ENCODE measurements at places on chromosomes 5 and 9.

- DNase-seq: peak; percentile 27
Measured at GRCh38 chr9:131578731-131579504, 33.6 kb downstream of the PRRT1B start.

DNA sequence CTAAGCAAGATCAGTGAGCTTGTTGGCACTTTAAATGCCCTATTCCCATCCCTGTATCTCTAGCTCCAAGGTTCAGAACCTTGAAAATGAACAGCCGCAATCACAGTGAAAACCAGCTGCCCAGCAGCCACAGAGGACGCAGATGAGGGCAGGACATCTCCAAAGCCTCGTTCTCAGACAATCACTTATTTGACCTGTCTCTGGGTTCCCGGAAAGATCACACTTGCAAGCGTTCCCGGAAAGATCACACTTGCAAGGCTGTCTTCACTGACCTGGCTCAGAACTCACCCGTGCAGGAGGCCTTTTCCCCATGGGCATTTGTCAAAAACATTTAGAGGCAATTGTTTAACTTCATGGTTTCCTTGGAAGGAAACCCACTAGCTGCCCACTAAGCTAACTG is 25.7 kb downstream of the IPPK start:
- DNase-seq: no peak

- no peak for DNase-seq
Measured at GRCh38 chr5:42982107-42982622, 58.0 kb downstream of the ANXA2R start.

- DNase-seq: peak; percentile 72
Measured at GRCh38 chr5:55600497-55601203, 65.9 kb upstream of the PLPP1 start.

DNA sequence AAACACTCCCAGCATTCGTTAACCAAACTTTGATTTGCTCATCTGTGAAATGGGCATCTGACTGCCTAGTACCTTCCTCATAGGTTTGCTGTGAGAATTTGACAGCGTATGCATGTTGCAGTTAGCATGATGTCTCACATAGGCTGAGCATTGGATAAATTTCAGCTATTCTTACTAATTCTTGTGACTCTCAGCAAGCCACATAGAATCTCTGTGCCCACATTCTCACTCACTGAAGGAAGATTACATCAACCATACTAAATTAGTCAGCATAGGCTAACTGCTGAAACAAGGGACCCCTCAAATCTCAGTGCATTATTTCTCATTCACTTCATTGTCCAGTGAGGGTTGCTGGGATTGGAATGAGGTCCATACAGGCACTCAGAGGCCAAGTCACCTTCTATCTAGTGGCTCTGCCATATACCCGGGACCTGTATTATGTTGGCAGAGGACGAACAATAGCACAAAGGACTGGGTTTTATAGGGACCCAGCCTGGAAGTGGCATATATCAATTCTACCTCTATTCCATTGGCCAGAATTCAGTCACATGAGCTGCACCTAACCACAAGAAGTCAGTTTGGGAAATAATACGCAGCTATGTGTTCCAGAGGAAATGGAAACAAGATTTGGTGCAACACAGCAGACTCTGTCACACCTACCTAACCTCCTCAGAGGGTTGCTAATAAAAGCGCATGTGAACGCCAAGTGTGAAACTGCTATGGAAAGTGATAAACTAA is 4.2 kb upstream of the PTGER4 start:
- no peak for DNase-seq

GRCh38 chr5:109388407-109388806 is 21.4 kb downstream of the PJA2 start:
- DNase-seq: no peak

- no peak for DNase-seq
Measured at GRCh38 chr5:57067597-57067924, 106.3 kb upstream of the GPBP1 start.

- DNase-seq: no peak
Measured at GRCh38 chr5:93092349-93093105, 488.5 kb downstream of the NR2F1-AS1 start.

GRCh38 chr5:52989781-52990527 is 802 bp downstream of the ITGA2 start:
- peak; percentile 73 for DNase-seq

Measured in pons (tissue), 1 donor.